ENCODE measurements at places on chromosomes 1 and 21.
A peak's percentile ranks its signal among the peaks of the same experiment; 100 is the strongest.

- no peak for DNase-seq
Observed at GRCh38 chr1:5708346-5709245, 283.6 kb downstream of the NPHP4 start.

DNA sequence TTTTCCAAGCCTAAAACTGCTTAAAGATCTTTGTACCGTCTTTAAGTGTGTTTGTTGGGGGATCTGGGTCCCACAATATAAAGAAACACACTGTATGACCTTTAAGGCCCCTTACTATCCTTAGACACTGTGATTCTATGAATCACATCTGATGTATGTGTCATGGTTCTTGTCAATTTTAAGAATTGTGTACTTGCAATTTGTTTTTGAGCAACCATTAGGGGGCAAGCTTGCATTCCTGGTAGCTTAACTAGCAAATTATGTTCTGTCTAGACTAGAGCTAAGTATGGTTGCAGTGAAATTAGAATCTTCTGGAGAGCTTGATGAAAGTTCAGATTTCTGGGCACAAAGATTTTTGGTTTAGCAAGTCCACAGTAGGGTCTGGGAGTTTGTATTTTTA, 219.5 kb downstream of the TPR start:
- peak; percentile 45 for DNase-seq

- no peak for DNase-seq
Observed at GRCh38 chr1:173005196-173005864, 45.4 kb downstream of the TNFSF18 start.

DNA sequence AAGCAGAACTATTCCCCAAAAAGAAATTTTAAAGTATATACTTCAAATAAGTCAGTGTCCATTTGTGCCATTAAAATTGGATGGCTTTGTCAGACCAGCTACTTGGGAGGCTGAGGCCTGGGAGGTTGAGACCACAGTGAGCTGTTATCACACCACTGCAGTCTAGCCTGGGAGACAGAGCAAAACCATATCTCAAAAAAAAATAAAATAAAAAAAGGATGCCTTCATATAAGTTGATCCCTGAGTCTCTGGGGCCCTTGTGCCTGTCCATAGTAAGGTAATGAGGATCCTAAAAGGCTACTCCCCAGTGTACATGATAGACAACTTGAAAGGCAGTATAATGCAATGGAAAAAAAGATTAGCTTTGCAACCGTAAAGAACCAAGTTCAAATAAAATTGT, 81.2 kb upstream of the BARHL2 start:
- no peak for DNase-seq

DNA sequence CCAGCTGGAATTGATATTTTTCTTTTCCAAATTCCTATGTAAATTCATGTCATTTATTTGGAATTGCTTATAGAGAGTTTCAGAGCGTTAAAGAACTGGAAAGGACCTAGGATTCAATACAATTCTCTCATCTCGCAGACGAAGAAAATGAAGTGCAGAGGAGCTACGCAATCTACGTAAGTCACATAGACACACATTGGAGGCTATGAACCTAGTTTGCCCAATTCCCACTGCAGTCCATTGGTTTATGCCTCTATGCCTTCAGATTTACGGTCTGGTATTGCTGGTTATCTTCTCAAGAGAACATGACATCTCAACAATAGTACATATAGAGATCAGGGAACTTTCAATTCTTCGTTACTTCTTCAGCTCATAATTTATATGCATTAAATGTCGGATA, 971 bp upstream of the RNF2 start:
- no peak for DNase-seq

DNA sequence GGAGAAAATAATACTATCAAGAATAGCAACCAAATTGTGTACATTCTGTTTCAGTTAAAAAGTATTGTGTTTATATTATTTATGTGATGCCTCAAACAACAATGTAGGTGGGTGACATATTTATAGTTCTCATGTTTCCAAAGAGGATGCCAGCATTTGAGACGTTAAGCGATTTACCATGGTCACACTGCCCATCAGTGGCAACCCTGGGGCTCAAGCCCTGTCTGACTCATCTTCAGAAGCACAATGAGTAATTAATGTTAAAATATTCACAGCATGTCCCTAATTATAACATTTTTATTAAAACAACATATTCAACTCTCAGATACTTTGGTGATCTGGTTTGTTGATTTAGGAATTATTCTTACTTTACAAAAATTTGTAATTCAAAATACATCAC, 409.4 kb downstream of the BRINP3 start:
- no peak for DNase-seq

DNA sequence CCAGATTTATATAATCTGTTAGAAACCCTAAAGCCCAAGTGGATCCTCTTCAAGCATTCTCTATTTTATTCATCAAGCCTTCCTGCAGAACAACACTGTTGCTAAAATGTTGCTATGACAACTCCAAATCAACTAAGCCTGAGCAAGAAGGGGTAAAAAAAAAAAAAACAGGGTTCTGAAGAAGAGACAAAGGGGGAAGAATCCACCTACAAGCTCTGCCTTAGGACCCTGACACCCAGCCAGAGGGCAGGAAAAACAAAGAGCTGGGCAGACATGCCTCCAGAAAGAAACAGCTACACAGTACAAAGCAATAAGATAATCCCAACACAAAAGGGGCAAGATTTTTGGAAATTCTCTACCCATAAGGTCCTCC, 1.3 kb downstream of the USF1 start:
- DNase-seq = peak; percentile 34

GRCh38 chr1:209624558-209625549, 27.4 kb downstream of the LAMB3 start:
- DNase-seq = no peak

- no peak for DNase-seq
Observed at GRCh38 chr1:239128541-239128940, 257.8 kb upstream of the CHRM3 start.

- DNase-seq = no peak
Observed at GRCh38 chr1:50156241-50157010, 47.7 kb downstream of the ELAVL4 start.

GRCh38 chr1:206897175-206897574, at the start of gene IL24:
Gene IL24, plus strand, starts transcription at chr1:206897443. Its CDS starts 390 bp downstream, at chr1:206897833.
- peak; percentile 58 for DNase-seq

DNA sequence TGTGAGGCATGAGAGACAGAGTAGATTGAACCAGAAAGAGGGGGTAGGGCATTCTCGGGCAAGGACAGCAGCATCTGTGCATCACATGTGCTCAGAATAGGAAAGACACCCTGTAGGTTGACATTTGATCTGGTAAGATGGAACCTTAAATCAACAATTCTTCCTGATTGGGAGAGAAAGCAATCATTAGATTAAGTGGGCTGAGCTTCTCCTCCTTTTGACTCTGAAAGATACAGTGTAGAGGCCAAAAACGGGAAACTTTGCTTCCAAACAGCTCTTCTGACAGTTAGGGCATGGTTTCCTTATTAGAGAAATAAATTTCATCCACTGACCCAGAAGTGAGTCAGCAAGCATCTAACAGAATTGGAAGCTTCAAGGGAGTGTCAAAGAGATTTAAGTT, 9.7 kb downstream of the KIF14 start:
- DNase-seq = no peak

DNA sequence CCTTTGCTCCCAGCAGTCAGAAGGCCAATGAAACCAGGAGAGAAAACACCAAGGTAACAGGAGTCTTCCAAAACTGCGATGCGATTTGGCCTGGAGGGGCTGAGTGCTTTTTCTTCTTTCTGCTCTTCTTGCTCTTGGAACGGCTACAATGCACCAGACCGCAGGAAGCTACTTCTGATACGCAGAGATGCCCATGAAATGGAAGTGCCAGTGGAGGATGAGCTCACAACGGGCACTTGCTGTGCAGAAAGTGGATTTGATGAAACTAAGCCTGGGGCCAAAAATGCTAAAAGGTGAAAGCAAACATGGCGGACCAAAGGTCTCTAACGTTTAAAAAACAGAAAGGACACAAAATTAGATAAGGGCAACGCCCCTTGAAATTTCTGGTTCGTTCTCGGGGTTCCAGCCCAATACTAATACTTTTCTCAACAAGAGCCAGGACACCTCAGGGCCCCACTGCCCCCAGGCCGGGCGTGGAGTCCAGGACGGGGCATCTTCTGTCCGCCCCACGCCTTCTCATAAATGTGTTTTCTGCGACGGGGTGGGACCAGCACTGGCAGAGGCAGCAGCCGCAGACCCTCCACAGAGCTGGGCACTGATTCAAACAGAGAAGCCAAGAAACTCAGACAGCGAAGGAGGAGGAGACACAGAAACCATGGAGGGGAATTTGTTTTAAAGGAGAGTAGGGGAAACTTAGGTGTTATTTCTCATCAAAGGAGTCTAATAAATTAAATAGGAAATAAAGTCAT, 101.3 kb downstream of the CRYAA start:
- no peak for DNase-seq

- peak; percentile 5 for DNase-seq
Observed at GRCh38 chr1:226827458-226827857, 43.0 kb upstream of the PSEN2 start.

GRCh38 chr1:223022641-223023473, 120.2 kb downstream of the TLR5 start:
- DNase-seq = no peak

- DNase-seq = peak; percentile 63
Observed at GRCh38 chr1:185987611-185988321, 253.6 kb downstream of the HMCN1 start.

- no peak for DNase-seq
Observed at GRCh38 chr1:245823408-245824147, 668.8 kb downstream of the KIF26B start.

DNA sequence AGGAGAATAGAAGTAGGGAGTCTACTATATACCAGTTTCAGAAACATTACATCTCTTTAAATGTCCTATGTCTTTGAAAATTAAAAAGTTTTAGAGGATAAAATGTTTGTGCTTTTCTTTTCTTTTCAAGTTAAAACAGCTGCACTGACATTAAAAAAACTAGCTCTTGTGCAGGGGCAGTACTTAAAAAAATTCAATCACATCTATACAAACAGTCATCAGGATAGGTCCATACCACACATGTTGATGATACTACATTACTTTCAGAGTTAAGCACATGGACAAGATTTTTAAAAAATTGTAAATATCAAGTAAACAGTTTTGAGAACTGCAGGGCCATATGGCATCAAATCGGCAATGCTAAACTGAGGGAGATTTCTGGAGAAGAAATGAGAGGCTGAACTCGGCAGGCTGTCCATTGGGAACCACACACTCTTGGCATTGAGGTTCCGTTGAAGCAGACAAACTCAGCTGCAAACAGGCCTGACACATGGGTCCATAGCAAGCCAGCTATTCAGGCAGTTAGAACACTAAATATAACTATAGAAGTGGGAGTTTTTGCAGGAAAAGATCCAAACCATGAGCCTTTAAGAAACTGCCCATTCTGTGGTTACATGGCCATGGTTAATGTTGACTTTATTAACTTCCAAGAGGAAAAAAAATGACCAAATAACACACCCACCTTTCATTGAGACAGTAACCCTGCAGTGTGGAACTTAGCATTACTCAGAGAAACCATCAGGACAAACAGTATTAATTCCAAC, 84.5 kb upstream of the BCL10 start:
- no peak for DNase-seq

GRCh38 chr1:34444516-34444915, 267.8 kb downstream of the C1orf94 start:
- DNase-seq = no peak

- DNase-seq = no peak
Observed at GRCh38 chr1:232045139-232045994, 418.8 kb downstream of the DISC1 start.

DNA sequence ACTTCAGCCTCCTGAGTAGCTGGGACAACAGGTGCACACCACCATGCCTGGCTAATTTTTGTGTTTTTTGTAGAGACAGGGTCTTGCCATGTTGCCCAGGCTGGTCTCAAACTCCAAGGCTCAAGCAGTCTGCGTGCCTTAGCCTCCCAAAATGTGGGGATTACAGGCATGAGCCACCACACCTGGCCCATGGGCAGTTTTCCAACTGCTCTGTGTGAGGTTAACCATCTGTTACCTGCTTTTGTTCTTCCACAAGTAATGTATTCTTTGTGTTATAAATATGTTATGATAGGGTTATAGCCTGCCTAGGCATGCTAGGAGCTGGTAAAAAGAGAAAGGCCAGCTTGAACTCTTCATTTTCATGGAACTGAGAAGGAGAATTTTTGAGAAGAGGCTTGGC, 30.7 kb downstream of the TUFT1 start:
- no peak for DNase-seq

DNA sequence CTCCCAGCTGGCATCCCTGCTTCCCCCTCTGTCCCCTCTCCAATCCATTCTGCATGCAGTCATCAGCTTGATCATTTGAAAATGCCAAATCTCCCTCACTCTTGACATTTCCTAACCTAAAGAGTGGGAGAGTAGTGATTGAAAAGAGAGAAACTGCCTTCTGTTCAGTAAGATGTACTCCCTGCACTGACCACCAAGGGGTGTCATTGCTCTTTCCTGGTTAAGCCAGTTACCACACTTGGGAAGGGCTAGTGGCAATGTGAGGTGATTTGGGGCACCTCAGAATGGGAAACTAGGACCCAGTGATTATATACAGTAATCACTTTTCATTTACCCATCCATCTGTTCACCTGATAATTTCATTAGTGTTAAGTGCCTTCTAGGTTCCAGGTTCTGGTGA, 6.9 kb upstream of the TMEM269 start:
- peak; percentile 43 for DNase-seq

DNA sequence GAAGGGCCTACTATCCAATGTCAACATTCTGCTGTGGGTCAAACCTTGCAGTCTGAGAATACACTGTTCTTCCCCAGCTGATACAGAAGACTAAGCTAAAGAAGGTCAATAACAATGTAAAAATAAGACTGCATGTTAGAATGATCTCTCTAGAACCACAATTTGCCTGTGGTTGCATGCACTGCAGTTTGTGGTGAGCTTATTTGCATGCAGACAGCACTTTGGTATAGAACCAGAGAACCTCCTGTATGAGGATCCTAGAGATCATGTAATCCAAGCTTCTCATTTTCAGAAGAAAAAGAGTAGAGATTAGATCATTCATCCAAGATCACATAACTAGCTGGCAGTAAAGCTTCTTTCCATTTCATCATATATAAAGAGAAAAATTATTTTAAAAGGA, 15.8 kb downstream of the SYNJ1 start:
- DNase-seq = peak; percentile 32

- DNase-seq = peak; percentile 89
Observed at GRCh38 chr1:40818264-40818961, 34.8 kb downstream of the KCNQ4 start.

DNA sequence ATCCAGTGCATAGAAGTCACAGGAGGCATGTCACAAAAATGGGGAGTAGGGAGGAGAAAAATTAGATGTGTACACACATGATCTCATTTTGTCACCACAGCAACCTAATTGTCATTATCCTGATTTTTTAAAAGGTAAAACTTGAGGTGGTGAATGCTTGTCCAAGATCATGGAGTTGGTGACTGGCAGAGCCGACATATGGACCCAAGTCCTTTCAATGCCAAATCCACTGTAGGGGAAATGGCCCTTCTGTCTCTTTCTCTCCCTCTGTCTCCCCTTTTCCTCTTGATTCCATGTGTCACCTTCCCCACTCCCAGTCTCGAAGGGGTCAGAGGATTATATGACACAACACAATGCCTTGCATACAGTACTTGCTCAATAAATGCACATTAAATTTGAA, 65.7 kb upstream of the JUN start:
- no peak for DNase-seq

GRCh38 chr1:228396770-228397662, 9.6 kb downstream of the TRIM11 start:
- DNase-seq = no peak

Measured in activated CD4-positive, alpha-beta T cell treated with anti-CD3 and anti-CD28 coated beads, Interleukin-10, Interleukin-2, amounts not matched to agents 100 ng/mL and 50 ng/mL, durations not matched to agents 16 hours and 8 hours (primary cell).